Epithelial cell of prostate (primary cell): ENCODE measurements at places on chromosomes 13 and 19.
A peak's percentile ranks its signal among the peaks of the same experiment; 100 is the strongest.

- no peak for DNase-seq
Measured at GRCh38 chr13:36341718-36342117, 4.5 kb downstream of the SPART start.

DNA sequence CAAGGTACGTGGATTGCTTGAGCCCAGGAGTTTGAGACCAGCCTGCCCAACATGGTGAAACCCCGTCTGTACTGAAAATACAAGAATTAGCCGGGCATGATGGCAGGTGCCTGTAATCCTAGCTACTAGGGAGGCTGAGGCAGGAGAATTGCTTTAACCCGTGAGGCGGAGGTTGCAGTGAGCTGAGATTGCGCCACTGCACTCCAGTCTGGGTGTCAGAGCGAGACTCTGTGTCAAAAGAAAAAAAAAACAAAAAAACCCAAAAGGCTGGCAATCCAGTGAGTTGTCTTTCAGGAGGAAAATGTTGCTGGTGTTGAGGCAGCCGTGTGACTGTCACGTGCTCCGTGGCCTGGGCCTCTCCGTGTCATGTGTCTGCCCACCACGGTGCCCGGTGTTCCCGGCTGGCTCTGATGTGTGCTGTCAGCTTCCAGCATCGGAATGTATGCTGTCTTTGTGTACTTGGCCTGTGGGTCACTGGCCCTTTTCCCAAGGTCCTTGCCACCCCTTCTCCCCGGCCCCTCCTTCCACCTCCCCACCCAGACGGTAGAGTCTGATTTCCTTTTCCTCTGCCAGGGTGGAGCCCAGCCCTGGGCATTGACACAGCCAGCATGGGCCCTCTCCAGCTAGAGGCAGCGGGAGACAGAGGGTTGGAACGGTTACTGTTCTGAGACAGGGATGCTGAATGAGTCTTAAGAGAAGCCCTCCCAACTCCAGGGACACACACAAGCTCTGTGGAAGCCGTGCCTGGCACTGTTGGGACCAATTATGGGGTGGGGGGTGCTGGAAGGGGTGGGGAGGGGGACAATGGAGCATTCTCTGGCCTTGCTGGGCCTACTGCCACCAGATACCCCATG, 7.2 kb upstream of the TUBB4A start:
- no peak for DNase-seq

GRCh38 chr19:14107581-14108461, 9.7 kb downstream of the PRKACA start:
- no peak for DNase-seq

DNA sequence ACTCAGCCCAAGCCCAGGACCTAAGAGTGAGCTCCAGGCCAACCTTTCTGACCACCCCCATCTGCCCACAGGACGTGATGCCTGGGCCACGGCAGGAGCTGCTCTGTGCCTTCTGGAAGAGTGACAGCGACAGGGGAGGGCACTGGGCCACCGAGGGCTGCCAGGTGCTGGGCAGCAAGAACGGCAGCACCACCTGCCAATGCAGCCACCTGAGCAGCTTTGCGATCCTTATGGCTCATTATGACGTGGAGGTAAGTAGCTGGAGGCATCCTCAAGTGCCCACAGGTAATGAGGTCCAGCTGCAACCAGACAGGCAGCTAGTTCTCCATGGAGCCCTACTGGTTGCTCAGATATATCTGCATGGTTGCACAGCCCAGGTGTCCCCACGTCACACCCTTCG, 14.8 kb downstream of the DDX39A start:
- no peak for DNase-seq

- DNase-seq = no peak
Measured at GRCh38 chr13:80360453-80360800, 19.5 kb upstream of the SPRY2 start.

DNA sequence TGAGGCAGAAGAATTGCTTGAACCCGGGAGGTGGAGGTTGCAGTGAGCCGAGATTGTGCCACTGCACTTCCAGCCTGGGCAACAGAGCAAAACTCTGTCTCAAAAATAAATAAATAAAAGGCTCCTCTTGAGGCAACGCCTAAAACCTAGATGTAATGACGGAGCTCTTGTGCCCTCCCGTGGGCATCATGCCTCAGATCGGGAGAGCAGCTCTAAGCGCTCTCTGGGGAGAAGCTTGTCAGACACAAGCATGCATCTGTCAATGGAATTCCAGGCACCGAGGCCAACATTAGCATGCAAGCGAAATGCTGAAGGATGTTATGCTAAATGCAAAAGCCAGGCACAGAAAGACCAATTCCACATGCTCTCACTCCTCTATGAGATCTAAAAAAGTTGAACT, 45.6 kb upstream of the MRI1 start:
- no peak for DNase-seq

DNA sequence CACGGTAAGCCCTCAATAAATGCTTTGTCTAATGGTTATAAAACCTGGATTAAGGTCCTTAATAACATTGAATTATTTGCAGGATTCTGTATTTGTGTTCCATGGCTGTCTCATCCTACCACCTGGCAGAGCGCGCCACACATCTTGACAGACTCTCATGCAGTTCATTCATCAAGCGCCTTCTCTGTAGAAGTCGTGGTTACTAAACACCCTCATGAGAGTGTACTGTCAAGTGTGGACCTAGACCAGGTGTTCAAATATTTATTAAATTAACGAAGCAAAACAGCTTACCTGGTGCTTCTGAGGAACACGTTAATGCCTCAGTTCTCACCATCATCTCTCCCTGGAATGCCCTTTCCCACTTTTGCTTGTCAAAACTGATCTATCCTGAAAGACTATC, 13.1 kb upstream of the FBXL3 start:
- no peak for DNase-seq

- no peak for DNase-seq
Measured at GRCh38 chr13:46553521-46553885, 533 bp downstream of the LRCH1 start.

DNA sequence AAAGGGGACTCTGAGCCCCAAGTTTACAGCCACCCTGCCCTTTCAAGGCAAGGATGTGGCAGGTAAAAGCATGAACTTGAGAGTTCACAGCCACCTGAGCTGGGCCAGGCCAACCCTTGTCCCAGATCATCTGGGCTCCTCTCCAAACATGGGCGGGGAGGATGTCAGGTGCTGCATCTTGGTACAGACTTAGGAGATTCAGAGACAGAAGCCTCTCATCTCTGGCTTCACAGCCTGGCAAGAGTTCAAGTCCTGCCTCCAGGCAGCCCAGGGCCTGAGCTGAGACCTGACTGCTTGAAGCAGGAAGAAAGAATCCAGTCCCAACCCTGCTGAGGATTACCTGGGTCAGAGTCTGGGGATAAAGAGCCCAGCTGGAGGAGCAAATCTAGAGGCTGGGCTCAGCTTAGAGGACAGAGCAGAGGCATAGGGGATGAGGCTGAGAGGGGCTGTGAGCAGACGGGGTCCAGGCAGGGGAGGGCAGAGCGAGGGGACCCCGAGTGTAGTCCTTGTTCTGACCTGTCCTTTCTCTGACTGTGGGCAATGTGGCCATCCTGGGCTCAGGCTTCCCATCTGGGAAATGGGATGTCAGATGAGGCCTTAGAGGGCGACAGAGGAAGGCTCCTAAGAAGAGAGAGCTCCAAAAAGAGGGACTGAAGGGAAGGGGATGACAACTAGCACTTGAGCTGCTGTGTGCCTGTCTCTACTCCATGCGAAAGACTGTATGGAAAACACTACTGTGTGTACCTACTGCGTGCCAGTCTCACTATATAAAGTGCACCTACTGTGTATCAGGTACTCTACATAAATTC, 6.6 kb upstream of the OR10H5 start:
- DNase-seq = no peak

DNA sequence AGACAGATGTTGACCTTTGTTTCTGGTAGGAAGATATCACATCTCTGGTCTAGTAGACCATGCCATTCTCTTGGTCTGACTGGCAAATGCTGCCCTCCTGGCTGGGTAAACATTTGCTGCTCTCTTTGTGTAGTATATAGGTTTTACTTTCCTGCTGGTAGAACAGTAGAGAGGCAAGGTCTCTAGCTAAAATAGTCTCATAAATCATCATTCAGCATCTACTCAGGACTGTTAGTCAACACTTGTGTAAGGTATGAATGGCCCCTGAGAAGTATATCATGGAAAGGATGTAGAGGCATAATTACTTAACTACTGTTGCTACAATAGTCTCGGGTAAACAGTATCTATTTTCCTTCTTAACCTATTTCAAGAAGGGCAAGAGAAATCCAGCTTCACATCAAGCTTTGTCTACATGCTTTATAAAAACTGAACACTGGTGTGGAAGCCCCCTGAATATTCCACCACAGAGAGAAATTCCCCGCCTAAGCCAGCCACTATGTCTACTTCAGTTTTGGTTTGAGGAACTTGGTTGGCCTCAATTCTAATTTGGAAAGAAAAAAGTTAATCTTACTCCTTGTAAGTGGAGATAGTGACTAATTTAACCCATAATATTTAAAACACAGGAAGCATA, 18.4 kb upstream of the MYCBP2 start:
- no peak for DNase-seq

- peak; percentile 87 for DNase-seq
Measured at GRCh38 chr19:46068345-46069258, 27.8 kb upstream of the IGFL4 start.

GRCh38 chr13:78426183-78426582, 177.2 kb downstream of the POU4F1 start:
- DNase-seq = no peak

- no peak for DNase-seq
Measured at GRCh38 chr13:110616103-110617101, 1.1 kb downstream of the NAXD start.

- no peak for DNase-seq
Measured at GRCh38 chr19:18220632-18221275, 5.5 kb downstream of the PDE4C start.

DNA sequence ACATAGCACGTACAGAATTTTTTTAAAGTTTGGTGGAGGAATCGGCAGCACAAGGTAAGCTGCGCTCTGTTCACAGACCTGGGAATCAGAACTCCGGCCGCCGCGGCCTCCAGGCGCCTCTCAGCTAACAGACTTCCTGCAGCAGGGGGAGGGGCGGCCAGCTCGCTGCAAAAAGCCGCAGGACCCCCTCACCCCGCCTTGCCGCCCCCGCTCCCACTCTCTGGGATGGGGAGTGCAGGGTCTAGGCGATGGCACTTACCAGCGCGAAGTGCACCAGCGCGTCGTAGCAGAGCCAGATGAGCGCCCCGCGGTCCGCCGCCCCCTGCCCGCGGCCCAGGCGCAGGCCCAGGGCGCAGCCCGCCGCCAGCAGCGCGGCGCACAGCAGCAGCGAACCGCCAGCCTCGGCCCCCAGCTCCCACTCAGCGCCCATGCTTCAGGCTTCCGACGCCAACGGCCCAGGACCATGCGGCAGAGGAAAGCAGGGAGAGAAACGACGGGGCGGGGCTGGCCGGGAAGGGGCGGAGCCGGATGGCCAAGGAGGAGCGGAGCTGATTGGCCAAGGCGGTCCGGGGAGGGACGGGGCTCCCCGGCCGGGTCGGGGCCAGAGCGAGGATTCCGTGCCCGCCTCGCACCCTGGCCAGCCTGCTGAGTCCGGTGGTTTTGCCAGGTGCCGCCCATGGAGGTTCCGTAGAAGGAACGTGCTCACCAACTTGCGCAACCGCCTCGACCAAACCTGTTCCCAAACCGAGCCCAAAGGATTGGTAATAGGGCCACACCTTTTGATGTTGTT, at the start of gene EBPL:
Gene EBPL (minus strand): TSS at position 492 of the 790 bp plus-strand sequence. CDS start 62 bp downstream, at position 430.
- peak; percentile 89 for DNase-seq

DNA sequence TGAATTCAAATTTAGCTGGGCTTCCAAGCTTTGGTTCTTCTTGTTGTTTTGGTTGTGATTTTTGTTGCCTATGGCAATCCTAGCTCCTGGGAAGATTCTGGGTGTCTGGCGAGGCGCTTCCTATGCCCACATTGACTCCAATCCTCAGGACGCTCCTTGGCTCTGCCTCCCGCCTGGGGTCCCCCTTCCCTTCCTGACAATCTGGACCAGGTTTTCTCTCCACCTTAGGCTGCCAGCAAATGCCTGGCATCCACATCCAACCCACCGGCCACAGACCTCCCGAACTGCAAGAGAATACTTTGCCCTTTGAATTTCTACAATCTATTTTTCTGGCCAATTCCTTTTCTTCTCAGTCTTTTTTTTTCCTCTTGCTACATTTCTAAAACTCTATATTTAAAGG, 186.9 kb upstream of the UBL3 start:
- no peak for DNase-seq

GRCh38 chr19:7486923-7487322, 1.9 kb downstream of the PEX11G start:
- no peak for DNase-seq

GRCh38 chr13:66809485-66809884, 420.7 kb downstream of the PCDH9 start:
- DNase-seq = no peak
